Hematopoietic multipotent progenitor cell treated with erythropoietin and hydrocortisone succinate and interleukin-3 and kit ligand, for 6 days (in vitro differentiated cells): ENCODE measurements at places on chromosomes 13 and 19.

- no peak for DNase-seq
These were observed 90.7 kb downstream of the RGCC start for GRCh38 chr13:41548031-41548430.

DNA sequence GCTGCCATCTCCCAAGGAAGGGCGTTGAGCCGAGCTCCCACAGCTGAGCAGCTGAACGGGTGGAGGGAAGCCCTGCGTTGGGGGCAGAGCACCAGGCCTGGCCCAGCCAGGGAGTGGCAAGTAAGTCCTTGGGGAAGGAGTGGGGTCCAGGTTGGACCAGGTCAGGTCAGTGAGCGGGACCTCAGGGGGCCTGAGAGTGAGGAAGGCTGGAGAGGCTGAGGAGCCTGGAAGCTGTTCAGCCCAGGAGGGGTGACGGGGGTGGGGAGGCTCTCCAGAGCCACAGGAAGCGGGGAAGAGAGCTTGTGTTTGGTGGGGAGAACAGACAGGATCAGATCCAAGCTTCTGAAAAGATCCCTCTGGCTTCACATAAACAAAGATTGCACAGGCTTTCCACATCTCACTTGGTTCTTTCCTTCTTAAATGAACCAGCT, 55.4 kb upstream of the ATP12A start:
- no peak for DNase-seq

- DNase-seq = peak; percentile 91
These were observed 107.0 kb downstream of the RXFP2 start for GRCh38 chr13:31846182-31846938.

GRCh38 chr13:20401931-20402856, 123.5 kb downstream of the CRYL1 start:
- DNase-seq = peak; percentile 60

DNA sequence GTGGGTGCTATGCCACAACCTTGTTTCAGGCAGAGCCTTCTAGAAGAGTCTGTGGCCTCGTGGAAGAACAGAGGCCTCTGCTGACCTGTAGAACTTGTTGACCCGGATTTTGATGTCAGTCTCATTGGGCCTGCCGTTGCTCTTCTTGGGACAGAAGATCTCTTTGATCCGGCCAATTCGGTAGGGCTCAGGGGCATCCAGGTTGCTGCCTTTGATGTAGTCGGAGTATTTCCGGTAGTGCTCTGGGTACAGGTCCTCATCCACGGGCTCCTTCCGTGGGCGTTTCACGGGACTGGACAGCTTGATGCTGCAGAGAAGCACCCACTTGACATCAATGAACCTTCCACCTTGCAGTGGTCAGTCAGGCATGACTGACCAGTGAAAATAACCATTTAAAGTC, 24.0 kb upstream of the EIF3G start:
- DNase-seq = no peak

DNA sequence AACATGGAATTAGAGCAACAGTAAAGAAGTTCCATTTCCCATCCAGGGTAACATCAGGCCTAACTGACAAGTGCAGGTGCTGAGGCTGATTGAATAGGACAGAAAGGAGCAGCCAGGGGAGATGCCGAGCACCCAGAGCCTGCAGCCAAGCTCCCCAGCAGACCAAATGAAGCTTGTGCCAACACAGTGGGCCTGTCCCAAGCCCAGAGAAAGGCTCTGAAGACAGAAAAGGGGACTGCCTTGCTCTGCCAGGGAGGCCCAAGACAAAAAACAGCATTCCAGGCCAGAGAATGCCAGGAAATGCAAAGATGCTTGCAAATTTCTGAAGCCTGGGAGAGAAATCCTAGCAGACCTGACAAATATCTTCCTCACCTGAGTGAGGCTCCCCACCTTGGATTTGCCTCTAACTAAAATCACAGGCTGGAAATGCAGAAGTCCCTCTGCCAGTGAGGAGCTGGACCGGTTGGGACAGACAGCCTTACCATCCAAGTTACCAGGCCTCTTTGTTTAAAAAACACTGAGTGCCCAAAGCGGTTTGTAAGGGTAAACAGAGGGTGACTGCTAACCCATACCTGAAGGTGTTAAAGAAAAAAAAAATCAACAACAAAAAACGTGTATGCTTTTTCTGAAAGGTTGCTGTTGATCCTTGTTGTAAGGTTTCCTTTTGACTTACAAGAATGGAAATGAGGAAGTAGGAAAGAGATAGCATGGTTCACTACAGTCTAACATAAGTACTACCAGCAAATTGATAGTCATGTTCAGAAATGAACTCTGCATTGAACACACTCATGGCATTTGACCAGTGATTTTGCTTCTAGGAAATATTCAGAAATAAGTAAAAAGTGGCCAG, 11.8 kb upstream of the HMGB1 start:
- DNase-seq = peak; percentile 55

DNA sequence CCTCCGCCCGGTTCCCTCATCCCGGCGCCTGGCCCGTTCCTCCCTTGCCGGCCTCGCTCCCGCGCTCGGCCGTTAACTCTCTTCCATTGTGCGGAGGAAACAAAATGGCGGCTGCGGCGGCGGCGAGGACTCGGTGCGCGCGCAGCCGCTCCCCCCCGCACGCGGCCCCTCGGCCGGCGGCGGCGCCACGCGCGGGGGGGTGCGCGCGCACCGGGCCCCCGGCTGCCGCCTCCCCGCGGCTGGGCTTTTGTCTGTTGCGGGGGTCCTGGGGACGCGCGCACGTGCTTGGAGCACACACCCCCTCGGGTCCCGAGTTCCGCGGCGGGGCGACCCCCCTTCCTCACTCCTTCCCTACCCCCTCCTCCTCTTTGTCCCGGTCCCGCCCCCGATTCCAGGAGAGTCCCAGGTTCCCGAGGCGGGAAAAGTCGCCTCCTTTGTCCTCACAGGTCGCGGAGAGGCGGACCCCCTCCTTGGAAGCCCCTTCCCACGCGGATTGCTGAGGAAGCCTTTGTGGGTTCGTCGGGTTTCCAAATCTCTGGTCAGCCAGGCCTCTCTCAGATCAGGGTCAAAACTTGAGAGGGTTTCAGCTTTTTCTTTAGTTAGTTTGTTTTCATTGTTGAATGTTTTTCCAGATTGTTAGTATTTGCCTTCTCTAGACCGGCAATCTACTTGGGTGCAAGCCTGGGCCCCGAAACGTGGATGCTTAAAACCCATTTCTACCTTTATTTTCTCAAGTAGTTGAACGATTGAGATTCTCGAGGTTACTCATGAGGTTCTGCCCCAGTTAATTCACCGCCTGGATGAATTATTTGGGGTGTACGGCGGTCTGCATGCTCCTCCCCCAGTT, 687 bp downstream of the ILF3 start:
- DNase-seq = peak; percentile 78

DNA sequence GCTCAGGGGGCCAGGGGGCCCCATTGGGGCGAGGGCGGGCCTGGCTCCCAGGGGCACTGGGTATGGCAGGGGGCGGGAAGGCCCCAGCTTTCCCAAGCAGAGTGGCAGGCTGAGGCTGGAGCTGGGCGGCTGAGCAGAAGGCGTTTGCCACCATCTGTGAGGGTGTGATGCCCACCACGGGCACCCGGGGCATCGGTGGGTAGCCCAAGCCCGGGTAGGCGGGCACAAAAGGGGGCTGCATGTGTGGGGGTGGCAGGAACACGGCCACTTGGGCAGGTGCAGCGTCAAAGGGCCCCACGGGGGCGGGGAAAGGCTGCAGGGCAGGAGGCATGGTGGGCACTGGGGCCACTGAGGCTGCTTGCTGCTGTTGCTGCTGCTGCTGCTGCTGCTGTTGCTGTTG, 22.8 kb downstream of the NUMBL start:
- no peak for DNase-seq

DNA sequence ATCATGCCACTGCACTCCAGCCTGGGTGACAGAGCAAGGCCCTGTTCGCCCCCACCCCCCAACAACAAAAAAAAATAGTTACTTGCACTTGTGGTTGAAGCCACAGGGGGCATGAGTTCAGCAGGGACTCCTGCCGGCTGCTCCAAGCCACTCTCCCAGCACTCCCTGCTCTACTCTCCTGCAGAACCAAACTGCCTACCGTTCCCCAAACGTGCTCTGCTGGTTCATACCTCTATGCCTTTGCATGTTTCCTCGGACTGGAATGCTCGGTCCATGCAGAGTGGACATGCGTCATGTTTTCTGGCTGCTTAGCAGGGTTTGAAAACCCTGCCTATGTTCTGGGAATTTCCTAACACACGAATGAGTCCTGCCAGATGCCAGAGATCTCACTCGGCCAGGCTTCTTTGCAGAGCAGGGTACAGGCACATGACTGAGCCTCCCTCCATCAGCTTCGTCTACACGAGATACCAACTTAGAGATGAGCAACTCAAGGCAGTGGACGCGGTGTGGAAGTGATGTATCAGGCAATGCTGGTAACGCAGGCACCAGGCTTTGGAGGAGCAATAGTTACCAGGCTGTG, 8.5 kb upstream of the SLC25A15 start:
- peak; percentile 40 for DNase-seq

- DNase-seq = no peak
These were observed 440.0 kb downstream of the KCTD12 start for GRCh38 chr13:76446191-76446590.

- DNase-seq = peak; percentile 78
These were observed 25.9 kb downstream of the MPND start for GRCh38 chr19:4369109-4369887.

DNA sequence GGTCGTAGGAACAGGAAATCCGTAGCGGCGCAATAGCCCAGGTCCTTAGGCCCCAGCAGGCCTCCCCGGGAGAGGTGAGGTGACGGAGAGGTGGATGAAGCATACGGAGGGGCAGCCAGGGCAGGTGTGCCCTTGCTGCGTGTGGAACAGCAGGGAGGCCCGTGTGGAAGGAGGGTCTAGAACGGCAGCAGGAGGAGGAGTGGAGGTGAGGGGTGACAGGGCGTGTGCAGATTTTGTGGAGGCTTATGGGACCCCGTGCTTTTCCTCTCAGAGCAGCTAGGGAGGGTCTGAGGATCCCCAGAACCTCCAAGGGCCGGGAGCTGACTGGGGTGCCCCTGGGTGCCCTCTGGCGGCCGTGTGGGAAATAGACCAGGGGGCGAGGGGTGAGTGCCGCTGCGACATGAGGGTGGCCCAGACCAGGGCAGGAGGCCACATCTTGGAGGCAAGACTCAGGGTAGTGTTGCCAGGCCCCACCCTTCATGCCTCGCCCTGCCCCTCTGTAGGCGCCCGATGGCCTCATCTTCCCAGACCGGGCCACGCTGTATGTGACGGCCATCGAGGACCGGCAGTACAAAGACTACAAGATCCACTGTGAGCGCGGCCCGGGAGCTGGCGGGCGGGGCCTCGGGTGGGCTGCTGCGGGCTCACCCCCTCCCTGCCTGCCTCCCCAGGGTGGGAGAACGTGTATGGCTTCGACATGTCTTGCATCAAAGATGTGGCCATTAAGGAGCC, 5.0 kb upstream of the ADM5 start:
- DNase-seq = peak; percentile 52

- no peak for DNase-seq
These were observed at the start of gene CASP14 for GRCh38 chr19:15048885-15049541. Gene CASP14 (plus strand): TSS chr19:15049480. CDS start chr19:15052252, 2,772 bp downstream.

DNA sequence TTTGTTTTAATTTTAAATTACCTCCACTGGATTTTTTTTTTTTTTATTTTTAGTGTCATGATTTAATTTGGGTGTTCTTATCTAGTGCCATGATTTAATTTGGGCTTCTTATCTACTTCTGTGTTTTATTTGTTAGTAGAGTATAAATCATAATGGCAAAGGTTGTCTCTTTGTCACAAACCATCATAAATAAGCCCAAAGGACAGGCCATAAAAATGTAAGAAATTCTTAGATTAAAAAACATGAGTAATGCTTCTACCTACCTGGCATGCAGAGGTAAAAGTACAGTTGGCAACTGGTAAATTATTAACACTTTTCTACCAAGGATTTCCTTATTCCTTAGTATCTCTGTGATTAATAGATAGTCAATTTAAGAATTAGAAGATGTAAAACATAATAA, 55.2 kb downstream of the ERCC5 start:
- no peak for DNase-seq

- DNase-seq = no peak
These were observed 23.1 kb upstream of the CXCL17 start for GRCh38 chr19:42465827-42466280.

DNA sequence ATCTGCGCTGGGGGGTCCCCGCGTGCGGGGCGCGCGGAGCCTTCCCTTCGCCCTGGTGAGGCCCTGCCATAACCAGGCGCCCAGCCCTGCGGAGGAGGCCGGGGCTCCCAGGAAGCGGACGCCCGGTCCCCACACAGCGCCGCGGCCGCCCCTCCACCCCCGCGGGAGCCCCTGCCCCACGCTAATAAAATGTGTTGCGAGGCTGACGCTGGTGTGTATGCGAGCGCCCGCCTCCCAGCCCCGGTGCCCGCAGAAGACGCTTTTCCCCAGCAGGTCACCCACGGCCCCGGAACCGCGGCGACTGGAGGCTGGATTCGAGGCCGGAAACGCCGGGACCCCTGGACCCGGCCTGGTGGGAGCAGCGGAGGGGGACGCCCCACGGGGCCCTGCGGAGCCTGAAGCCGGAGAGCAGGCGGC, 12.1 kb upstream of the CDC34 start:
- DNase-seq = no peak

GRCh38 chr13:32408296-32409000, 19.5 kb downstream of the N4BP2L1 start:
- DNase-seq = peak; percentile 57

DNA sequence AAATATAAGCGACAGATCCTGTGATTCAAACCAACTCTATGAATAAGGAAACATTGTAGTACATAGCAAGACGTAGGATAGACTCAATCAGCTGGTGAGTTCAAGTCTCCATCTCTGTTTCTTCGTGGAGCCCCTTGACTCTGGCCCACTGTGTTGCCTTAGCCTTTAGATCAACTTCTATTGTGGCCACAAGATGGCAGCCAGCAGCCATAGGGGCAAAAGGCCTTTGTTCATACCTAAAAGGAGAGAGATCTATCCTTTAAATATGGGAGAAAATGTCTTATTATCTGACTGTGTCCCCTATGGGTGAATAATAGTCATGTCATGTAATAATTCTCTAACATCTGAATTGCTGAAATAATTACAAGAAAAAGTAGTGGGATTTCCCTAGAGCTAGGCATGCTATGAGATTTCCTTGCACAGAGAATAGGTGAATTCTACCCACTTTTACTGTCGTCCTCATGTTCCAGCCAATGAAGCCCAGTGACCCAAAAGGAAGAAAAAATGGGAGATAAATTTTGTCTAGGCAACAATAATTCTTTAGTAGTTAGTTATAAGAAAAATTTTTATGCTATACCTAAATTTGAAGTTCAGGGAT, 129.4 kb downstream of the PCDH20 start:
- peak; percentile 26 for DNase-seq

- no peak for DNase-seq
These were observed 102.4 kb upstream of the SERTM1 start for GRCh38 chr13:36571444-36571843.

GRCh38 chr19:49712397-49712859, 21.5 kb downstream of the CPT1C start:
- DNase-seq = peak; percentile 69

DNA sequence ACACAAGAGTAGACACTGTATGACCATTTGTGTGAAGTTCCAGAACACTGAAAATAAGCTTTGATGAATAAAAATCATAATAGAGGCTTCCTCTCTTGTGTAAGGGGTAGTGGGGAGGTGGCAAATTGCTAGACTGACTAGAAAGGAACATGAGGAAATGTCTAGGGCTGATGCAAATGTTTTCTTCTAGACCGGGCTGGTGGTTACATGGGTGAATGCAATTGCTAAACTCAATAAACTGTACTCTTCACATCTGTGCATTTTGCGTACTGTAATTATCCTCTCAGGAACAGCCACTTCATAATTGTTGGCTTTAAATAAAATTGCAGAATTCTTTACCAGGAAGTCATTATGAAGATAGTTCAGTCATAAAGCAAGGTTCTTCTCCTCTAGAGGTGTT, 5.2 kb upstream of the KBTBD7 start:
- DNase-seq = no peak
